ENCODE measurements at places on chromosomes 12 and 14. TPM values are rescaled to one million over a fixed set of nuclear protein-coding genes. Genes with fewer than 3 reads are reported as not detected.

The GXYLT1 gene
- 8.3 TPM for total RNA-seq

The SP7 gene
- total RNA-seq = not detected

The PMCH gene
- not detected for total RNA-seq

The SLCO1A2 gene
- total RNA-seq = not detected

The PNMA1 gene
- total RNA-seq = 9.0 TPM

The SNAPC1 gene
- total RNA-seq = 18.2 TPM

The CLEC1A gene
- not detected for total RNA-seq

All from smooth muscle cell of bladder (primary cell).